ENCODE measurements at places on chromosomes 16 and 17.

DNA sequence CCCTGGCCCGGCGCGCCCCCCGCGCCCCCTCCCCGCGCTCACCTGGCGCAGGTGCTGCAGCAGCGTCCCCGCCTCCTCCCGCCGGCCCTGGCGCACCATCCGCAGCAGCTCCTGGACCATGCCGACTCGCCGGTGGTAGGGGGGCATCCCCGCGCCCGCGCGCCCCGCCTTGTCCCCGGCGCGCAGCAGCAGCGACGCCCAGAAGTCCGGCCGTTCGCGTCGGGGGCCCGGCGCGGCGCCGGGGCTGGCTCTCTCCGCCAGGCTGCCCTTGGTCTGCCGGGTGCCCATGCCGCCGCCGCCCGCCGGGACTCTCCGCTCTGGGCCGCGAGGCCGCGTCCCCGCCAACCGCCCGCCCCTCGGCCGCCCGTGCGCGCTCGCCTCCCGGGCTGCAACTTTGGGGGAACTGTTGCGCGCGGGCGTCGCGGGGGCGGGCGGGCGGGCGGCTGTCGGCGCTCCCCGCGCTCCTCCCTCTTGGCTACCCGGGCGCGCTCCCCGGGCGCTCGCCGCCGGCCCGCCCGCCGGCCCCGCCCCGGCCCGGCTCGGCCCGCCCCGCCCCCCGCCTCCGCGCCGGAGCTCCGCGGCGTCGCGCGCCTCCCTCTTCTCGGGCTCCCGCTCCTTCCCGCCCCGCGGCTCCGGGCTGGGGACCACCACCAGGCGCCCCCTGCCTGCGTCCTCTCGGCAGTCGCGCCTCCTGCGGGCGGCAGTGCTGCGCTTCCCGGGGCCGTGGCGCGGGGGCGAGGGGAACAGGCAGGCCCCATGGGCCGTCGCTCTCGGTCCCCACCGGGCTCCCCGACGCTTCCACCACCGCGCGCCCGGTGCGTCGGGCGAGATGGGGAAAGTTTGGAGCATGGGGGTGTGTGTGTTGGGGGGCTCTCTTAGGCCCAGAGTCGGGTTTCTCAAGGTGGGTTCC is at the start of gene LRRC75A:
Gene LRRC75A, minus strand, starts transcription at position 491 of the 910 bp plus-strand sequence. Its CDS starts 203 bp downstream, at position 288.
- peak; percentile 67 for DNase-seq

DNA sequence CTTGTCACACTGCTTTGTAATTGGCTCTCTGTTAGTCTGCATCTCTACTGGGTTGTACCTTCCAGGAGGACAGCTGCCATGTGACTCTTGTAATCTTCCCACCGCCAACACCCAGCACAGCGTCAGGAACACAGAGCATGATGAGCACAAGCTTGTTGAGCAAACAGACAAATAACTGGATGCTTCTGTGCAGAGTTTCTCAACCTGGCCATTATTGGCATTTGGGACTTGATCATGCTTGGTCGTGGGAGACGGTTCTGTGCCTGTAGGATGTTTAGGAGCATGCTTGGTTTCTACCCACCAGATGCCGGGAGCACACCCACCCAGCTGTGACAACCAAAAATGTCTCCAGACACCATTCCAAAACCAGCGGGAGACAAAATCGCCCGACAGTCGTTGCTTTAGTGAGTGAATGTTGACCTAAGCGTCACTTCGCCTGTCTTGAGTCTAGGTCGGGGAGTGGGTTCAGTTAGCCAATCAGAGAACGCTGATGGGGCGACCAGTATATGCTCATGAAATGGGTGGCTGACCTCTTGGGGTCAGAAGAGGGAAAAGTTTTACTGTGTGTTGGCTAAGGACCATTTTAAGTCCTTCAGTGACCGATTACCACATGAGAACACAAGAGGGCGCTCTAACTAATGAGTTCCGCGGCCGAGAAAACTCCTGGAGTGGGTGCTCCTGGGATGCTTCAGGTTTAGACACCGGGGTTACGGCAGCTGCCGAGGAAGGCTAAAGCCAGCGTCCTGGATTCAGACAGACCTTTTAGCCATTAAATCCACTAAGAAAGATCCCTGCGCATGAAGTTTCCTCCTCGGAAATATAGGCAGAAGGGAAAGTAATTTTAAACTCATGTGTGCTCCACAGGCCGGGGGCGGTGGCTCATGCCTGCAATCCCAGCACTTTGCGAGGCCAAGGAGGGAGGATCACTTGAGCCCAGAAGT is 57.8 kb upstream of the TEX2 start:
- peak; percentile 72 for DNase-seq

DNA sequence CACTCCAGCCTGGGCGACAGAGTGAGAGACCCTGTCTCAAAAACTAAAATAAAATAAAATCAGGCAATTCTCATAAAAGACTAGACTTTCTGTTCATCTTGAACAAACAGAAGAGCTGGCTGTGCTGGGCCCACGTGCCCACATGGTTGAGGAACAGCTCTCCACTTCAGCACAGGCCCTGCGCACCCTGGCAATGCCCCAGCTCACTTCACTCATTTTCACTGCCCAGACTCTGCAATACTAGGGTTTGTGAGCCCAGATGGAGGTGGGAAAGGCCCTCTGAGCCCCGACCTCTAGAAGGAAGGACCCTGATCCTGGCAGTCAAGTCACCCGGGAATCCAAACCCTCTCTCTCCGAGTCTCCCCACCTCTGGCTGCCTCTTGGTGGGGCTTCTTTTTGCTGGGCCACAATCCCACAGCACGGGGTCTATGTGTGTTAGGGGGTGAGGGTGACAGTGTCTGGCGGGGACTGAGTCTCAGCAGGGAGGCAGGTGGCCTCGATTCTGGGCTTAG is 14.8 kb downstream of the MYLK3 start:
- no peak for DNase-seq

- DNase-seq, result no peak
Measured at GRCh38 chr17:33464669-33465280, 171.7 kb upstream of the ASIC2 start.

DNA sequence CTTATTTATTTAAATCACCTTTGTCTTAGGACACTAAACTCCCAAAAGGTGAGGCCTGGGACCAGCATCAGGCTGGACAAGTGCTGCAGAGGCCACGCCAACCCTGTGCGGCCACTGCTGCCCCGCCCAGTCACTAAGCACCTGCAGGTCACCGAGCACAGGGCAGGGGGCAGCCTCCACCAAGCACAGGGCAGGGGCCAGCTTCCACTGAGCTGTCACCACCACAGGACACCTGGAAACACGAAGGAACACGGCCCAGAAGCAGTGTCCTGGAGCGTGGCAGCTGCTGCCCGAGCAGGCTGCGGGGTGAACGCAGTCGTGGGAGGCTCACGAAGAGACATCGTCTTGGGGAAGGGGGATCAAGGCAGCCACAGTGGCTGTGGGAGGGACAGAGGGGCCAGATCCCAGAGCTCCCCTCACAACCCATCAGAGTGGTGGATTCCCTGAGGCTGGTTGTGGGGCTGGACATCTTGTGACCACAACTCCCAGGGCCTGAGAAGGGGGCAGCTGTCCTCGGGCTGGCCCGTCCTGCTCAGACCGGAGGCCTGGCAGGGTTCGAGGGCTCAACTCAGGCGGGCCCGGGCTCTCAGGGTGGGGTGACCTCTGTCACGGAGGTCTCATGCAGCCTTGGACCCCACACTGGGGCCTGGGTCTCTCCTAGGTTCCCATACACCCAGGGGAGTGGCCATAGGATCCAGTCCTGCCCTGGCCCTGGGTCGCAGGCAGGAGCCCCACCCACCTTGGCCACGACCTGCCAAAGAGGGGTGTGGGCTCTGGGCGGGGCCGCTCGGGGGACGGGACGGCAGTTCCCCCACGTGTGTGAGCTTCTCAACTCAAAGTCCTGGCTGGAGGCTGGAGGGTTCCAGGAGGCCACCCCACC is 18.7 kb downstream of the RAB40B start:
- no peak for DNase-seq

DNA sequence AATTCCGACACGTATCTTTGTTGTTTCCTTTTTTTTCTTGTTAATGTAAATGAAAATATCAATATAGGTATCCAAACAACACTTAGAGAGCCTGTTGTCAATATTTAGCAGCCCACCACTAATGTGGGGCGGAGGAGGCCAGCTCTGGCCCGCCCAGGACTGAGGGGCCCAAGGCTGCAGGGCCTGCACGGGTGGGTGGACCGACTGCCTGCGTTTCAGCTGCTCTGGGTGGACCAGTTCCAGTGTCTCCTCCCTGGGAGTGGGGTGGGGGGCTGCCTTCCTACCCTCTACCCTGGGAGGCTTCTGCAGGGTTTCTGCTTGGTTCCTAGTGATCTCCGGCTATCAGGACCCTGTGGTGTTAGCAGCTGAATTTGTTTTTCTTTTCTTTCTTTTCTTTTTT is 15.9 kb upstream of the ADGRG1 start:
- DNase-seq, result no peak

DNA sequence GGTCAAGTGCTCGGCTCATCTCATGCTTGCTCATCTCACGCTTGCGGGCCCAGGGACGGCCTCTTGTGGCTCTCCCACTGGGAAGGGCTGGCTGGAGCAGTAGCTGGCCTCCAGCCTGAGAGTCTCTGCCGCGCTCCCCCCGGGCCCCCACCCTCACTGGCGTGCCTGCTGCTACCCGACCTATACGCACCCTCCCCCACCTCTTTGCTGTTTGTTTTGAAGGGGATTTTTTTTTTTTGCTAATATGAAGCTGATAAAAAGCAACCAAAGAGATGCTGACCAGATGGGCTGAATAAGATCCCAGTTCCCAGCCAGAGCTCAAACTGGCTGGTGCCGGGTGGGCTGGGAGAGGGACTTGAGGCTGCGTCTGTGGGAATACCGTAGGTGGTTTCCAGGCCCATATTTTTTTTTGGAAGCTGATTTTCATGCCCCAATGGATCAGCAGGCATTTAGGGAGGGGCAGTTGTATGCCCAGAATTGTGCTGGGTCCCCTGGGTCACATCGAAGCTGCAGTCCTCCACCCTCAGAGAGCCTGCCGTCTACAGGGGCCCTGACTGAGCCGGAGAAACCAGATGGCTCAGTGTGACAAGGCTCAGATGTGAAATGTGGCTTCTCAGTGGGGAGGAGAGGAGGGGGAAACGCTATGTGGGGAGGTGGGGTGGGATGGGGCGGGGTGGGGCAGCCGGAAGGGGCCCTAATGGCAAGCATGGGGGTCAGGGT is 115.0 kb downstream of the RAP1GAP2 start:
- no peak for DNase-seq

All from CD4-positive, alpha-beta T cell treated with Interleukin-10 for 1 hour (primary cell).